ENCODE measurements at places on chromosomes 2 and 18.

DNA sequence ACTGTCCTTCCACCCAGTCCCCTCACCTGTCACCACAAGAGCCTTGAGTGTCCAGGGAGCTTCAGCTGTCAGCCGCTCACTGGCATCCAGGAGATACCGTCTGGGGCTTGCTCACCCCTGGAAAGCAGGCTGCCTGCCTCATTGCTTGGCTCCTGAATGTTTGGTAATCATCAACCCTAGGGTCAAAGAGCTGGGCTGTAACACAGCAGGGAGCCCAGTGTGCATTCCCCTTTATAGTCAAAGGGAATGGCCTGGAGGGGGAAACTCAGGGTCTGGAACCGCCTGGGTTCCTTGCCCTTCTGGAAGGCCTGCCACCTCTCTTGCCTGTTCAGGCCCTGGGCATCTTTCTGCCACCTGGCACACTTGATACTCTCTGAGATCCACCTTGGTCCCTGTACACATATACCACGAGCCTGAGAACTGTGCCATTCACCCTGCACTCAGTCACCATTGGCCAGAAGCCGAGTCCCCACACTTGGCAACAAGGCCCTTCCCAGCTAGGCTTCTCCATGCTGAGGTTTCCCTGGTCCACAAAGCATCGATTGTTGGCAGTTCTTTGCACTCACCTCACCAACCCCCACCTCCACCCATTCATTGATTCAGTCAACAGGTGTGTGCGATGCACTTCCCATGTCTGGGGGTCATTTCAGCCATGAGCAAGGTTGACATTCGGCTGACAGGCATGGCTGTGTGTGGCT, 35.0 kb downstream of the TPRKB start:
- no peak for DNase-seq

DNA sequence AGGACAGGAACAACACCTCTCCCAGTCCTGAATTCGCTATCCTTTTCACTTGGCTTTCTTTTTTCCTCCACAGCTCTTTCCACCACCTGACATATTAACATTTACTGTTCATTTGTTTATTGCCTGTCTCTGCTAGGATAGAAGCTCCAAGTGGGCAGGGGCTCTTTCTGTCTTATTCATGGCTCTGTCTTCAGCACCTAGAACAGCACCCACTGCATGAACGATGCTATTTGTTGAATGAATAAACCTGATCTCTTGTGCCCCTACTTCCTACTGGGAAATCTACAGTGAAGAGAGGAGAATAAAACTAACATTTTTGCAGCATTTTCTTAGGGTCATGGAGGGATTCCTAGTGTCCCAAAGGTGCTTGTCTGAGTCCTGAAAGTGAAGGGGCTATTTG, 24.4 kb upstream of the GAREM2 start:
- DNase-seq, result no peak

DNA sequence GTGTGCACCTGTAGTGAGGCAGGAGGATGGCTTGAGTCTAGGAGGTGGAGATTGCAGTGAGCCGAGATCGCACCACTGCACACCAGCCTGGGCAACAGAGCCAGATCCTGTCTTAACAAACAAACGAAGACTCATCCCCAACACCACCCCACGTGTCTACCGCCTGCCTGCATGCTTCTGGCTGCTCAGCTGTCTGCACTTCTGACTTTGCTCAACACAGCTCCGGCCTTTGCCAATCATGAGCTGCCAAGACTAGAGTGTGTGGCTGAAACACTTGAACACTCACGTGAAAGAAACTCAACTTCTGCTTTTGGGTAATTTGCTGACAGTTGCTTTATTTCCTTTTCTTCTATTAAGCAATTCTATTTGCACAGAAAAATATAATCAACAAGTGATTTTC, 32.1 kb upstream of the SP3 start:
- DNase-seq, result no peak

DNA sequence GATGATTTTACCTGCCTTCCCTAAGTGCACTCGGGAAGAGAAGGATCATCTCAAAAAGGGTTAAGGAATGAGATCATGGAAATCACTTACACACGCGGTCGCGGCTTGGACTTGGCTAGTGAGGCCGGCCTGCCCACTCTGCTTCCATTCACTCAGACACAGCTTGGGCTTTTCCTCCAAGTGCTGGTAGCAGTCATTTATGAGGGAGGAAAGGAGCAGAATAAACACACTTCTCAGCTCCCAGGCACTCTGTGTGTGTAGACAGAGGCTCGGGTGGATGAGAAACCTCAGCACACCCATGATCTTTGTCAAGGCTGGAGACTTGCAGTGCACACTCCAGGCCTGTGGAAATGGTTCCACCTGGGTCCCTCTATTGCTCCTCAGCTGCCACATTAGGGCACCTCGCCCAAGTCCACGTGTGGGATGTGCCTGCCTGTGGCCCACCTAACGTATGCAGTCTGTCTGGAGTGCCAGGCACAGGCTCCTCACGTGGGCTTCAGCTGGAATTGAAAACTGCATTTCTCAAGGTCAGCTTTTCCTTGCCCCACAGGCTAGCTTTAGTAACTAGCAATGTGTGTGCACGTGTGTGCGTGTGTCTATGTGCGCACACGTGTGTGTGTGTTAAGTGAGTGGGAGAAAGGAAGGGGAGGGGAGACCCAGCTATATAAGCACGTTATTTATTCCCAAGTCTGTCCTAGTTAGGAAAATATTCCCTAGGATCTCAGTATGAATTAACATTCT, 288.4 kb downstream of the SOX11 start:
- no peak for DNase-seq

- no peak for DNase-seq
Observed at GRCh38 chr2:84527137-84528129, 11.1 kb downstream of the DNAH6 start.

DNA sequence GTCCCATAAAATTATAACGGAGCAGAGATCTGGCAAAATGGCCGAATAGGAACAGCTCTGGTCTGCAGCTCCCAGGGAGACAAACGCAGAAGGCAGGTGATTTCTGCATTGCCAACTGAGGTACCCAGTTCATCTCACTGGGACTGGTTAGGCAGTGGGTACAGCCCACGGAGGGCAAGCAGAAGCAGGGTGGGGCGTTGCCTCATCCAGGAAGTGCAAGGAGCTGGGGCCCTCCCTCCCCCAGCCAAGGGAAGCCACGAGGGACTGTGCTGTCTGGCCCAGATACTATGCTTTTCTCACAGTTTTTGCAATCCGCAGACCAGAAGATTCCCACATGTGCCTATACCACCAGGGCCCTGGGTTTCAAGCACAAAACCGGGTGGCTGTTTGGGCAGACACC, 22.8 kb downstream of the ICA1L start:
- no peak for DNase-seq

DNA sequence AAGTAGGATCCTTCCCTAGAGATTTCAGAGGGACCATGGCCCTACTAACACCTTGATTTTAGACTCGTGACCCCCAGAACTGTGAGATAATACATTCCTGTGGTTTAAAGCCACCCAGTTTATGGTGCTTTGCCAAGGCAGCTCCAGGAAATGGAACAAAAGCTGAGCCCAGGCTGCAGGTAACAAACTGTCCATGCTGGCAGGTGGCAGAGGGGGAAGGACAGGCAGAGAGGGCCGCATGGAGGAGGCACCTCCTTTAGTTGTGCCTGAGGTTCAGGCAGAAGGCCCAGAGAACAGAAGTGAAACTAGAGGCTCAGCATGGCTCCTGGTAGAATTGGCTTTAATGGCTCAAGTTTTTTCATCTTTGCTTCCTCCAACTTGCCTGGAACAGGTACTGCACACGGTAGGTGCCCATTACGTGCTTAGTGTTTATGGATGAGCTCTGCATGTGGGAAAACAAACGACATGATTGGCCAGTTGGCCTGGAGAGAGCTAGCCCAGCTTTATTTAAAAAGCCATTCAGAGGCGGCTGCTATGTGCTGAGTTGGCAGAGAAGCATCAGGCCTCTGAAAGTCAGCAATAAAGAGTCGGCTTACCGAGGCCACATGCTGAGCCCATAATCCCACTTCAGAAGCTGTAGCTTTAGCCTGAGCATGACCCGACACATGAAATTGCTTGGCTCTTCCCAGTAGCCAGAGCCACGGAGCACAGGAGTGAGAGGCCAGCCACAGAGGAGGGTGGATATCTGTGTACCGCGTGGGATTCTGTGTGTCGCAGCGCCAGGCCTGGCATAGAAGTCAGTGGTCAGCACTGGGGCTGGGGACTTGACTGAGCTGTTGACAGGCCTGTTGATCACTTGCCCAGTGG, 36.5 kb downstream of the HS1BP3 start:
- no peak for DNase-seq

DNA sequence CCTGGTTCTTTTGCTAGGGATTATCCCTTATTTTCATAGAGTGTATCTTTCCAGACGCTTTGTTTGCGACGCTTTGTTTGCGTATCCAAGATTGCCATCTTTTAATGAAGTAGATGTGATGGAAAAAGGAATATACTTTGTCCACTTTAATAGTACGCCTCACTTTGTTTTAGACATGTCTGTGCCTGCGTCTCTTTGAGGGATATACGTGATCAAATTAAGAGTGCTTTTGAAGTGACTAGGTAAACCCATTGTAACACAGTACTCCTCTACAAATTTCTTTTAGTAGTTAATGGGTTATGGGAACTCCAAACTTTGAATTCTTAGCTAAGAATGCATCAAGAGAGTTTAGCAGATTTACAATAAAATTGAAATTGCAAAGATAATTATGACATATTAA, 27.9 kb downstream of the ACSL3 start:
- no peak for DNase-seq

DNA sequence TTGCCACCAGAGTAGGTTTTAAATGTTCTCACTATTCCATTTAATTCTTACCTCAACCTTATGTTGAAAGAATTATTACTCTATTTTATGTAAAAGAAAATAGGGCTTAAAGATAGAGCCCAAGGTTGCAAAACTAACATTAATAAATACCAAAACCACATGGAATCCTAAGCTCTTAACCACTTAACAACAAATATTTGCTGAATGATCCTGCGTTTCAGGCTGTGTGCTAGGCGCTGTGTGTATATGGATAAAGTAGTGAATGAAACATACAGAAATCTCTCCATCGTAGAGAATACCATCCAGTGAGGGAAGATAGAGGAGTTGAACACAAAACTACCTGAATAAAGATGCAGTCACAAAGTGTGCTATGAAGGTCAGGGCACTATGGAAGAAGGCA, 485.1 kb downstream of the THSD7B start:
- DNase-seq, result no peak

DNA sequence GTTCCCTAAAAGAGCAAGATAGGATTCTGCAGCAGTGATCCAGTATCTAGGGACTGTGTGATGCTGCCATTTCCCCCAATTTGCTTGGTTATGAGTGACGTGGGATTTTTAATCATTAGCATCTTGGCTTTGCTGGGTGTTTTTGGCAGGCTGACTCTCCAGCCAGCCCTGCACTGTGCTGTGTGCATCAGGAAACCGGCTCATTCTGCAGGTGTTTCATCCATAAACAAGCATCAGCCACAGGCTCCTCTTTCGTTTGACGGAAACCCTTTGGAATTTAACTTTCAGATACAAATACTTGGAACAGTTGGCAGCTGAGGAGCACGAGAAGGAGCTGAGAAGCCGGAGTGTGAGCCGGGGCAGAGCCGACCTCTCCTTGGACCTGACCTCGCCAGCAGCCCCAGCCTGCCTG, 135.9 kb downstream of the TPGS2 start:
- DNase-seq, result no peak

- DNase-seq, result peak; percentile 3
Observed at GRCh38 chr18:63022429-63023022, 297.0 kb downstream of the BCL2 start.

DNA sequence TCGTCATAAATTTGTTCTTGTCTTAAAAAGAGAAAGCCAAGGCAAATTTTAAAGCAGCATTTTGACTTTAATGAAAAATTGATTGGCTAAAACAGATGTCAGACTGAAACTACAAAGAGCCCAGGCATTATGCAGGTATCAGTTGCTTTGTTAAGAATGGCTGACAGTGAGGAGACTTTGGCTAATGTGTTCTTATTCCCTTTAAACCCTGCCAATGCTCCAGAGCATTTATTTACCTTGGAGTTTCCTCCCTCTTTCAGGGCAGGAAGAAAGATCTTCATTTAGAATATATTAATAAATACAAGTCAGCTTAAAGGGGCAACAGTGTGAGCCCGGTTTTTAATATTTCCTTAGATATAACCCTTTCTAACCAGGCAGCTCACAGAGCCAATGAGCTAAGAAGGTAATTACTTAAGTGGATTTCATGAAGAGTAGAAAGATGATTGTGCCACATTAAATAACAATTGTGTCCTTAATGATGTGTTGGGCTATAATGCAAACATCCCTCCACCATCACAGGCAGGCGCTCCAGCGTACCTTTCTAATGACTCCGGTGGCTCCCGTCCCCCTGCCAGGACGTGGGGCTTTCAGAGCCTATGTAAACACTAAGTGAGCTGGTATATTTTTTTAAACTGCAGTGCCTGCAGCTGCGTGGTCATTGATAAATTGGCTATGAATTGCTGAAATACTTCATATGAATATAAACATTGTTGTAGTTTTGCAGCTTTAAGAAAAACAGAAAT, 349.4 kb upstream of the POU3F3 start:
- DNase-seq, result no peak

GRCh38 chr18:68034296-68034695, 517.8 kb upstream of the DSEL start:
- DNase-seq, result no peak

DNA sequence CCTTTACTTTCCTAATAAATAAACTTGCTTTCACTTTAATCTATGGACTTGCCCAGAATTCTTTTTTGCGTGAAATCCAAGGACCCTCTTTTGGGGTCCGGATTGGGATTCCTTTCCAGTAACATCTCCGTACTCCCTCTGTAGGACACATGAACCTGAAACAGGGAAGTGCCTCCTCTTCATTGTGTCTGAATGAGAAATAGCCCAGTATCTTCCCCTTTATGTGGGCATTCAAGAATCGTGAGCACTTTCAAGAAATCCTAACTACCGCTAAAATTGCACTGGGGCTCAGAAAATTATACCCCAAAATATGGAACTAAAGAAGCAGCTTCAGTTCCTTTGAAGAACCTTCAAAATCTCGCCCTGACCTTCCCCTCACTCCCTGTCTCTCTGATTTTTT, 7.8 kb upstream of the POMC start:
- no peak for DNase-seq

- DNase-seq, result no peak
Observed at GRCh38 chr18:62828091-62828640, 112.8 kb downstream of the PHLPP1 start.

GRCh38 chr2:175744000-175744399, 258.1 kb downstream of the LNPK start:
- no peak for DNase-seq

GRCh38 chr2:20027260-20027677, 14.8 kb upstream of the MATN3 start:
- DNase-seq, result no peak

GRCh38 chr2:175187378-175187777, 5.9 kb upstream of the ATP5MC3 start:
- DNase-seq, result no peak
